Mesenchymal stem cell (in vitro differentiated cells and primary cell): ENCODE measurements at places on chromosomes 5 and 9.

- no peak for DNase-seq
These were observed 1.4 kb downstream of the LRSAM1 start for GRCh38 chr9:127452691-127453090.

GRCh38 chr9:109068764-109069163 is 51.0 kb downstream of the TMEM245 start:
- DNase-seq, result no peak

- no peak for DNase-seq
These were observed 23.6 kb upstream of the RNU6ATAC start for GRCh38 chr9:134187891-134188385.

DNA sequence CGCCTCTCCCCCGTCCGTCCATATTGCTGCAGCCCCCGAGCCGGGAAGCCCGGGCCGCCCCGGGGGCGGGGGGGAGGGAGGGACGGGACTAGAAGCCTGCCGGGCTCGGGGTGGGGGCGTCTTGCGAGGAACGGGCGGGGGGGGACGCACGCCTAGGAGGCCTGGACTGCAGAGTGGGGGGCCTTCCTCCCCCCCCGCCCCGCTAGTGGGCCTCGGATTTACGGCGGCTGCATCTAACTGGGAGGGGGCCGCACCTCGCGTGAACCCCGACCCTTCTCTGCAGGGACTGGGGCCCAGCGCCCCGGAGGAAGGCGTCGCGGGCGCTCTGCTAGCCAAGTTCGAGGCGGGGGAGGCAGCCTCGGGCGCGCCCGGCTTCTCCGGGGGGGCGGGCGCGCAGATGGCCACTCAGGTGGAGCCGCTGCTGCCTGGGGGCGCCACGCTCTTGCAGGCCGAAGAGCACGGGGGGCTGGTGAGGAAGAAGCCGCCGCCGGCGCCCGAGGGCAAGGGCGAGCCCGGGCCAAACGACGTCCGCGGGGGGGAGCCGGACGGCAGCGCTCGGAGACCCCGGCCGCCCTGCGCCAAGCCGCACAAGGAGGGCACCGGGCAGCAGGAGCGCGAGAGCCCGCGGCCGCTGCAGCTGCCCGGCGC is at the start of gene LARP1:
Gene LARP1 (plus strand): TSS at position 17 of the 648 bp plus-strand sequence. CDS start 381 bp downstream, at position 398.
- no peak for DNase-seq

DNA sequence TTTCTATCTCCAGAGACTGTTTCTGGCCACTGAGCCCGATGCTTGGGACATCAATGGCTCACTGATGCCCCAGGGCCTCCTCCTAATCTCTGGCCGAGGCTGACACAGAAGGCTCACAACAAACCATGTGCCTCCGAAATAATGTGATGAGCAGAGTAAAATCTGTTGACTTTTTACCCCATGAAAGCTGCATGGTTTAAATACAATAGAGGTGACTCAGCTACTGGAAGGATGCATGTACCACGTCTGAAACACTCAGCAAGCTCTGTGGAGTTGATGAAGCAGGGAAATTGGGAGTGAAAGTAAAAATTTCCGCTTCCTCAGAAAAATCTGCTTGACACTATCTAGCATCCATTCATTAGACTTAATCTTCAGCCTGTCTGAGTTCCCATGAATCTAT is 111.1 kb upstream of the EQTN start:
- peak; percentile 46 for DNase-seq

- no peak for DNase-seq
These were observed 99.6 kb downstream of the DOCK2 start for GRCh38 chr5:169736653-169737052.

DNA sequence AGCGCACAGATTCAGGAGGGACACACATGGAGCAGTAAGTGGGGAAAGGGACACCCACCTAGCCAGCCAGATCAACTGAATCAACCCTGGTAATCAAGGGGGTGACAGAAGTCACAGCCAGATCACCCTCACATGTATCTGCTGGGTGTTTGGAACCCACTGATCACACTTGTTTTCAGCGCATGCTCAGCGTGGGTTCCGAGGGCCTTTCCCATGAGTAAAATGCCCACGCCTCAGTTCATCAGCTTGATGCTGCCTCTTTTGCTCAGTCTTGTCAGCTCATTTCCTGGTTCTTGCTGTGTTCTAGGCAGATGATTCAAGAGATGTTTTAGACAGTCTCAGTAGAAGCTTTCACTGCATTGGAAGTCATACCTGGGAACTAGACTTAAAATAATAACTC is 123.2 kb upstream of the SLC30A5 start:
- DNase-seq, result no peak

GRCh38 chr5:35483191-35483590 is 134.5 kb upstream of the SPEF2 start:
- peak; percentile 44 for DNase-seq

DNA sequence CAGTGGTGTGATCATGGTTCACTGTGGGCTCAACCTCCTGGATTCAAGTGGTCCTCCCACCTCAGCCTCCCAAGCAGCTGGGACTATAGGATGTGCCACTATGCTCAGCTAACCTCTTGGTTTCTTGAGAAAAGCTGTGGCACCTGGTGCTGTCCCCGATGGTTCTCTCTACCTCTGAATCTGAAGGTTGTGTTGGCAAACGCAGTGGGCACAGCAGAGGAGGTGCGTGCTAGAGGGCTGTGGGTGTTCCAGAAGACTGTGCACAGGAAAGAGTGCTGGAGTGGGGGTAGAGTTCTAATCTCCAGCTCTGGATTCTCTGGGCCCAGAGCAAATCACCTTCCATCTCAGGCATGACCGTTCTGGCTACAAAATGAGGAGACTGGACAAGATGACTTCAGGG is 12.5 kb downstream of the RGS3 start:
- no peak for DNase-seq

- DNase-seq, result no peak
These were observed 56.4 kb upstream of the OR2K2 start for GRCh38 chr9:111386386-111386785.

DNA sequence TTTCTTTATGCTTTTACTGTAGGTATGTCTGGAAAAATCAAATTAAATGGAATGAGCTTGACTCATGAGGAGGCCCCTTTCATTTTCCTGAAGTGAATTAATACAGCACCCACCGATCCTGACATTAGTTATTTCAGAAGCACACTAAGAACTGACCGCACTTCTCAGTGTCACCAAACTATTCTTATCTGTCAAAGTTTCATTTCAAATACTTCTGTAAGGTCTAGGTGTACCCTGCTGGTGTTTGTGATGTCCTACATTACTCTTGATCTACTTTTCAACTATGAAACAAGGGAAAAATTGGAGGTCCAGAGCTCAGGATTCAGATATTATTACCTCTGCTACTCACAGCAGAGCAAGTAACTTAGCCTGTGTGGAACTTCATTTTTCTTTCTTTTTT is 1.8 kb upstream of the TEK start:
- DNase-seq, result no peak

- peak; percentile 65 for DNase-seq
These were observed 790.8 kb downstream of the BRINP1 start for GRCh38 chr9:118578467-118578866.

DNA sequence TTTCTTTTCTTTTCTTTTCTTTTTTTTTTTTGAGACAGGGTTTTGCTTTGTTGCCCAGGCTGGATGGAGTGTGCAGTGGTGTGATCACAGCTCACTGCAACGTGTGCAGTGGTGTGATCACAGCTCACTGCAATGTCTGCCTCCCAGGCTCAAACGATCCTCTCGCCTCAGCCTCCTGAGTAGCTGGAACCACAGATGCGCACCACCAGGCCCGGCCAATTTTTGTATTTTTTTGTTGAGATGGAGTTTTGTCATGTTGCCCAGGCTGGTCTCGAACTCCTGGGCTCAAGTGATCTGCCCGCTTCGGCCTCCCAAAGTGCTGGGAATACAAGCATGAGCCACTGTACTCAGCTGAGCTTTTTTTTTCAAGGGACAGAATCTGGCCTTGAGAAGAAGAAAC is 36.8 kb upstream of the TJP2 start:
- no peak for DNase-seq

- DNase-seq, result no peak
These were observed 12.1 kb downstream of the NOTCH1 start for GRCh38 chr9:136533775-136534157.

- DNase-seq, result no peak
These were observed 183.7 kb downstream of the ZNF462 start for GRCh38 chr9:107046692-107047091.

GRCh38 chr5:101915554-101915953 is 380.5 kb downstream of the SLCO4C1 start:
- peak; percentile 70 for DNase-seq

GRCh38 chr5:1190837-1191239 is 10.6 kb upstream of the SLC6A19 start:
- no peak for DNase-seq

DNA sequence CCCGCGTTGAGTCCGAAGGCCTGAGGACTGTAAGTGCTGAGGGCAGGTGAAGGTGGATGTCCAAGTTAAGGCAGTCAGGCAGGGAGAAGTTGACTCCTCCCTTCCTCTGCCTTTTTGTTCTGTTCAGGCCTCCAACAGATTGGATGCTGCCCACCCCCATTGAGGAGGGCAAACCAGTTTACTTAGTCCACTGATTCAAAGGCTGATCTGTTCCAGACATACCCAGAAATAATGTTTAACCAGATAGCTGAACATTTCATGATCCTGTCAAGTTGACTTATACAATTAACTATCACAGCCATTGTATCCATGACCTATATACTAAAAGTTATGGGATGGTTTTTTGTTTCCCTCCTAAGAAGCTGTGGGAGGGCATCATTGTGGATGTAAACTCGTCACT is 8.3 kb upstream of the TEX48 start:
- no peak for DNase-seq

GRCh38 chr5:60843386-60843935 is 608 bp downstream of the ELOVL7 start:
- DNase-seq, result no peak

DNA sequence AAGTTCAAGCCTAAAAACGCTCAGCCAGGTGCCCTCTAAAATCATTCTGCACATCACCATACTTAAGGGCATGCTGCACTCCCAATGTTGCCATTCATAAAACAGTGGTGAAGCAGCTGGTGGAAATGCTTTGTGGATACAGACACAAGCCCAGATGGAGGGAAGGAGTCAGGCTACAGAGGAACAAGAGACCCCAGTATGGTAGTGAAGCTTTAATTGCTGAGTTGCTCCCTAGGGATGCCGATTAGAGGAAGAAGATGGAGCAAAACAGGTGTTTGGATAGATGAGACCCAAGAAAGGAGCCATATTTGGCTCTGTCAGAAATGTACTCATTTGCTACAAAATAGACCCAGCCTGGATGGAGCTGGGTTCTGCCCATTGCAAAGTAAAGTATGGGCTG is 230.5 kb downstream of the NSG2 start:
- no peak for DNase-seq

- no peak for DNase-seq
These were observed 12.2 kb downstream of the ZNF618 start for GRCh38 chr9:113888336-113888735.

- no peak for DNase-seq
These were observed 13.4 kb upstream of the ACSL6 start for GRCh38 chr5:132024789-132025402.

- DNase-seq, result peak; percentile 79
These were observed 190.6 kb downstream of the MAT2B start for GRCh38 chr5:163695830-163696578.

DNA sequence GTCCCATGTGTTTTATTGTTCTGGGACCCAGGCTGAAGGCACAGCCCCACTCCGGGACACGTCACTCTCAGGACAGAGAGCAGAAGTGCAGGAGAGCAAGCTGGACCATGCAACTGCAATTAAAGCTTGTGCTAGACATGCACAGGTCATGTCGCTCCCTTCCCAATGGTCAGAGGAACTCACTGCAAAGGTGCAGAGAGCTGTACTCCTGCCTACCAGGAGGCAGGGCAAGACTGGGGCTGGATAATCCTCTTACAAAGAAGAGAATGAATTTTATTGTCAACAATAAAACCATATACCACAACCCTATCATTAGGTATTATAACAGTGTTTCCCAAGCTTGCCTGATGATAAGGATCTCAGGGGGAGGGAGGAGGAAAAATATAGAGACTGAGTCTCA is 74.0 kb upstream of the NEK6 start:
- no peak for DNase-seq

- DNase-seq, result no peak
These were observed 15.0 kb upstream of the GRHPR start for GRCh38 chr9:37407468-37407867.

- peak; percentile 88 for DNase-seq
These were observed 263.5 kb downstream of the ARHGAP26 start for GRCh38 chr5:143033535-143034250.

DNA sequence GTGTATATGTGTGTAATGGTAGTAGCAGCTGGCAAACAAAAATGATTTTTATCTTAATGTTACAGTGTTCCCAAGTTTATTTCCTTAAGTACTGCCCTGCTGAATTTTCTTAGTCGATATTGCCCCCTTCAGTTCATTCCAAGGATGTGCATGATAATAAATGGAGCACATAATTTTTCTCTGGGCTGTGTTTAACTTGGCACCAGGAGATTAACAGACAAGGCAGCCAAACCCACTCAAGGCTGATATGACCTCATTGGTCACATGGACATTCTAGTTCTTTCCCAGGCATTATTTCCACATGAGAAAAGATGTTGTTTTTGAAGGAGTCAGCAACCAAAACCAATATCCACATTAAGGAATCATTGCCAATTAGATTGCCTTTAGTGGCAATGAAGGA is 61.8 kb downstream of the COX7C start:
- peak; percentile 78 for DNase-seq

DNA sequence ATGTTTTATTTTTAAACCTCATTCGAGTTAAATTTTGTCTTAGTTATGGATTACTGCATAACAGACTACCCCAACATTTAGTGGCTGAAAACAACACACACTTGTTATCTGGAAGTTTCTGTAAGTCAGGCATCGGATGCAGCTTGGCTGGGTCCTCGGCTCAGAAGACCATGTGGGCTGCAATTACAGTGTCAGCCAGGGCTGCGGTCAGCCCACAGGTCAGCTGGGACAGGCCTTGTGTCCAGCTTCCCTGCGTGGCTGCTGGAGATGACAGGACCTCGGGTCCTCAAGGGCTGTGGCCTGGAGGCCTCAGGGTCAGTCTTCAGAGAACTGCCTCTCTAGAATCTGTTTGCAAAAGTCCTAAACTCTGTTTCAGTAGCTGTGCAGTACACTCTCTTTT is 219.0 kb upstream of the IRX1 start:
- no peak for DNase-seq

DNA sequence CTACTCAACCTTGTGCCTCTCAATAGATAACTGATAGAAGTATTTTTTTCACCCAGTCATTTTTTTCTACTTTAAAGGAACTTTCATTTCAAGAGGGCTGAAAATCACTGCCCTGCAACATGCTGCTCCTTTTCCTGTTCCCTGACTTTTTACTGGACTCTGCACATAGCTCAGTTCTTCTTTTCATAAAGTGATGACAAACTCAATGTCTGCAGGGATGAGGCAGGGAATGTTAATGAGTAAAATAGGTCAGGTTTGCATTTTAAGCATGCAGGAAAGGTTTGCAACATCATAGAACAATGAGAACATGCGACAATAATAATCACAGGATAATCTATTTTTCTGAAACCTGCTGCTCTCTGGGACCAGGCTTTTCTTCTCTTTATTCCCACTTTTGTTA is 172.2 kb upstream of the SGCD start:
- no peak for DNase-seq

- no peak for DNase-seq
These were observed 53.9 kb downstream of the AHRR start for GRCh38 chr5:375336-375920.
